ENCODE measurements at places on chromosomes 12 and 14.

GRCh38 chr12:100463661-100464060, 10.0 kb upstream of the NR1H4 start:
- no peak for DNase-seq

DNA sequence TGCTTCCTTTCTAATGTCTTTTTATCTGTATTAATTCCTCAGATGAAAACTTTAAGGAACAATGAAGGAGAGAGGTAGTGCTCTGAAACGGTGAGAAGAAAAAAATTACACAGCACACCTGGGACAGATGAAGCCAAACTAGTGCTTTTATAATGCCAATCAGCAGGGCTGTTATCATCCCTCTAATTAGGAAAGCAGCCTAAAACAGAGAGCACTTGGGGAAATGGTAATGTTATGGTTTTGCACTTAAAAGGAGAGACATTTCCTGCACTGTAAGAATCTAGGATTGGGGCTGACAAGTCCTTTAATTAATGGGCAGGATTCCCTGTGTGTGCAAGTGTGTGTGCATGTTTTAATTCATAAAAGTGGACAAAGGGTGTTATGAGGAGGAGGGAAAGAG, 4.8 kb upstream of the LMO3 start:
- DNase-seq, result peak; percentile 83

DNA sequence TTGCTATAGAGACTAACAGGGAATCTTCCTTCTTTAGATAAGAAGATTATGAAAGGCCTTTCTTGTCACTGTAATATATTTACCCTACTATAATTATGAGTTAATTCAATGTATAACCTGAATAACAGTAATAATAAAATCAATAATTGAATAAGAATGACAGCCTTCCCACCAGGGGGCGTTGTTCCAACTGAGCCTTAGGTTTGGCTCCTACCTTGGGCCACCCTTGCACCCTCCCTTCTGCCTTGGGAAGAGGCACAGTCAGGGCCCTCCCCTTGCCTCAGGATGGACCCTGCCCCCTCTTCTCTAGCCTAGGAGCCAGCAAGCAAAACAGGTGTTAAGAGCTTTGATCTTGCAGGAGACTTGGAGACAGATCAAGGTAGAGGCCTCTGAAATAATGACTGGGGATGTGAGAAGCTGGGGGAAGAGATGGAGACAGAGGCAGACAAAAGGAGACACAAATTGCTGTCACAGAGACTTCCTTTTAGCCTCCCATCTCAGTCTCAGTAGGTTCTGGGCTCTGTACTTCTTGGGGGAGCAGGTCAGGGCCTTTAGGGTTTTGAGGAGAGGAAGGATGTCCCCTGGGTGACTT, 40.1 kb upstream of the CISTR start:
- no peak for DNase-seq

- DNase-seq, result peak; percentile 93
These were observed 146.1 kb upstream of the NOS1 start for GRCh38 chr12:117507548-117507947.

- DNase-seq, result peak; percentile 50
These were observed 991.9 kb downstream of the TMEM121 start for GRCh38 chr14:106518054-106518943.

- no peak for DNase-seq
These were observed 5.5 kb downstream of the LGR5 start for GRCh38 chr12:71445071-71445470.

GRCh38 chr12:63018273-63018672, 83.3 kb upstream of the PPM1H start:
- no peak for DNase-seq

Data from NCI-H146 (cell line).